NCI-H2227 treated with DMSO at 0.1 percent for 48 hours (cell line): ENCODE measurements at places on chromosomes 16 and 17.
A peak's percentile ranks its signal among the peaks of the same experiment; 100 is the strongest.

- DNase-seq: no peak
Measured at GRCh38 chr17:68326681-68327080, 35.4 kb downstream of the ARSG start.

GRCh38 chr16:87971933-87972332 lies 20.7 kb downstream of the BANP start:
- no peak for DNase-seq

DNA sequence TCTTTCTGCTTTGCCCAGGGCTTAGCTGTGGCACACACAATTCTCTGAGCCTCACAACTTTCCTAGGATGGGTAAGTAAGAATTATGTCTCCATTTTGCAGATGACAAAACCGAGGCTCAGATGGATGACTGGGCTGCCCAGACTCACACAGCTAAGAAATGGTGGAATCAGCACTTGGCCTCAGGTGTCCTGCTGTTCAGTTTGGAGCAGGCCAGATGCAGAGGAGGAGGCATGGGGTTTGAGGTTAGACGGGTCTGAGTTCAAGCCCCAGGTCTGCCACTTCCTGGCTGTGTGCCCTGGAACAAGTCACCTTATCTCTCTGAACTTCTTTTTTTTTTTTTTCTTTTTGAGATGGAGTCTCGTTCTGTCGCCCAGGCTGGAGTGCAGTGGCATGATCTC lies 1.7 kb upstream of the MEOX1 start:
- DNase-seq: no peak

DNA sequence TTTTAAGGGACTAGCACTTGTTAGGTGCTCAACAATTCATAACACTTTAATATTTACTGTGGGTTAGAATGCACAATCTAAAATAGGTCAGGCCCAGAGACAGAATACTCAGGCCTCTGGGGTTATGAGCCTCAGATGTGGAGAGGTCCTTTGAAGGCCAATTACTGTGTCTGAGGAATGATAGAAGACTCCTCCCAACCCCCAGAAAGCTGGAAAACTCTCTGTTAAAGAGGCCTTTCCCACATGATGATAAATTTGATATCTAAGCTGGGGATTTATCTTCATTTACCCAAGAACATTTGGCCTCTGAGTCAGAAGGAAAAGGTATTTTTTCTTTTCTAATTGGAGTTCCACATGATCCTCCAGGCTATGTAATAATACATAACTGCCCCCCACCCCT lies 41.1 kb upstream of the MMD start:
- no peak for DNase-seq

DNA sequence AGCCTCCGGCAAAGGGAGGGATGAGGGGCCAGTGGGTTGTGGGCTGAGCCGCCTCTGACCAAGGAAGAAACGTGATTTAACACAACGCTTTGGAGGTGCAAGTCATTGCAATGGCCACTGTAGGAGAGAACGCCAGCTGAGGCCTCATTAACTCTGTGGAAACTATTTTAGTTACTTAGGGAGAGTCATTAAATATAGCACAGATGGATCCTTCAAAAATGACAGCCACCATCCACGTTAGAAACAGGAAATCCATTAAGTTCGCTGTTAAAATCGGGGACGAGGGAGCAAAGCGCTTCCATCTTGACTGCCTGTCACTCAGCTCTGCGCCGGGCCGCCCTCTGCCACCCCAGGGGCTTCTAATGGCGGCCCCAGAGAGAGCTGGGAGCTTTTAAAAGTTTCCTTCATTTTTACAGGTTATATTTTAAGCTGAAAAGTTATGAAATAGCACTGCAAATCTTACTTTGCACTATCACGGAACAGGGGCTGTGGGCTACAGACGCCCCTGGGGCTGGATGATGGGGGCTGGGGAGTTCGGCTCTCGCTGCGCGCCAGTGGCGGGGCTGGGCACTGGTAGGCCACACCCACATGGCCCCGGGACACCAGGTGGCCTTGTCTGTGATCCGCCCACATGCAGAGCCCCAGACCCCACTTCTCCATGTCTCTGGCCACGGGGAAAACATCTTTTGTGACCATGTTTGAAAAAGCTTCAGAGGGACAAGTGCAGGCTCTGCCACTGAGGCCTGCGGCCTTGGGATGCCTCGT lies 54.6 kb downstream of the LMF1 start:
- DNase-seq: no peak

DNA sequence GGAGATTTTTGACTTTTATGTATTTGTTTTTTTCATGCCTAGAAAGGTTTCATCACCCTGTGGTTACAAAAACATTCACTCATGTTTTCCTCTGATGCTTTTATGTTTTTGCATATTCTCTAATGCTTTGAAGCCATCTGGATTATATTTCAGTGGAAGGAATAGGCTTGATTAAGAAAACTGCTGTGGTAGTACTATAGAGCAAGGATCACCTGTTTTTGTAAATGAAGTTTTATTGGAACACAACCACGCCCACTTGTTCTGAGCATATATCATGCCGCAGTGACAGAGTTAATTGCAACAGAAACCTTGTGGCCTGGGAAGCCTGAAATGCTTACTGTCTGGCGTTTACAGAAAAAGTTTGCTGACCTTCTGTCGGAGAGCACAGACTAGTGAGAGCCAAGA lies 11.5 kb downstream of the COX10 start:
- DNase-seq: no peak

DNA sequence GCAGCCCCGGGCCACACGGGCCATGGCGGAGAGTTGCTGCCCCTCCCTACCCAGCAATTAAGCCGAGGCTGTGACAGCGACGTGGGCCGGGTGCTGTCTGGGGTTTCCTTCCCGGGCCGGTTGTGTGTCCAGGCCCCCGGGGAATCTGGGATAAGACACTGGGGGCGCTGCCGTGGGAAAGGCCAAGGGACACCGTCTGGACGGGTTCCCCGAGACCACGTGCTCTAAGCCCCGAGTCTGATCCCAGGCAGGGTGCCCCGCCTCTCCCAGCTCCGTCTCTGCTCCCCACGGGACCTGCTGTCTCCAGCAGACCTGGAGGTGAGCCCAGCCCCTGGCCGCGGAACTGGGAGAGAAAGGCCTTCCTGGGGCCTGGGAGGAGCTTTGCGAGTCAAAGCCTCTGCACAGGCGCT lies 92.2 kb downstream of the IRX3 start:
- DNase-seq: no peak

- no peak for DNase-seq
Measured at GRCh38 chr17:46782250-46782953, 36.1 kb downstream of the WNT3 start.

- DNase-seq: no peak
Measured at GRCh38 chr16:53771655-53772497, 67.9 kb downstream of the FTO start.

- DNase-seq: peak; percentile 21
Measured at GRCh38 chr17:76147211-76148014, 6.4 kb upstream of the FOXJ1 start.

DNA sequence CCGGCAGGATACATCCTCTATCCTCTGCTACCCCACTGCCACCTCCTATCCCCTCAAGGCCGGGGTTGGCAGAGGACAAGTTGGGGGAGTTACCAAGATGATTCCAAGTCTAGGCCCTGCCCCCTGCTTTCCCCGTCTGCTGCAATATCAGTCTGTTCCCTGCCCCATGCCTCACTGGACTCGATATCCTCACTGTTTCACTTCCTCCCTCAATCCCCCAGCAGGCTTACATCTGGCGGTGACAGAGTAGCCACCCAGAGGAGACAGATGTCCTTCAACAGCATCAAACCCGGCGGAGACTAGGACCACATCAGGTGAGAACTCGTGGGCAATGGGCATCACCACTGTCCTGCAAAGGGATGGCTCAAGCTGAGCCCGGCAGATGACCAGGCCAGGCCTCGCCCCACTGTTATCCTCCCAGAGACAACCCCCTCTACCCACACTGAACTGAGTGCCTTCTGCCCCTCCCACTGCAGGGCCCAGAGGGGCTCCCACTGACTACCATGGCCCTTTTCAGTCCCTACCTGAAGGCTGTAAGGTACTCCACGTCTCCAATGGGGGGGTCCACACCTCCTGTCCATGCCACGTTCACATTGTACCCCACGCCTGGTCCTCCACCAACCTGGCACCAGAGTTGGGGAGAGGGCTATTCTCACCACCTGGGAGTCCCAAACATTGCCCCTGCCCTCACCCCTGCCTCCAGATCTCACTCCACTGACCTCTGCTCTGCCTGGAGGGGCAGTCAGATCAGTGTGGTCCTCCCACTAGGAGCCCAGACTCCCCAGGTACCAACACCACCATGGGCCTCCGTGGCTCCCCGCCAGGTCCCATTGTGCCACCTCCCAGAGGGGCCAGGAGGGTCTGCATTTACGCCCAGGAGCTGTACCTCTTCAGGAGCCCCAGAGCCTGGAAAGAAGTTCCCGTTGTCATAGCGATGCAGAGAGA lies 9.6 kb downstream of the G6PC3 start:
- no peak for DNase-seq

- DNase-seq: no peak
Measured at GRCh38 chr16:14475370-14476139, 154.5 kb downstream of the PARN start.

DNA sequence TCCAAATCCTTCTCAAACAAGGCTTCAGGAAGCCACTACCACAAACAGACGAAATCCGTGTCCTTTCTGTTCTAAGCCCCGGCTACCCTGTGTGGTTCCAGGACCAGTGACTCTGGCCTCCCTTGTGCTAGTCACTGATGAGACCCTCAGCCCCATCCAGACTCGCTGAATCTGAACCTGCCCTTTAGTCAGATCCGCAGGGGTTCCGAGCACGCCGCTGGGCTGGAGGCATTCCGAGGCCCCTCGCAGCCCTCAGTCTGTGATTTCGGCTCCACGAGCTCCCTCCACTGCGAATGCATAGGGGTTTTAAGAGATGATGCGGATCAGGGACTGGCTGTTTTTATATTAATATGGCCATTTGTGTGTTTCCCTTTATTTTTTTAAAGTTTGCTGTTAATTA lies 292.7 kb downstream of the IRF8 start:
- DNase-seq: no peak

DNA sequence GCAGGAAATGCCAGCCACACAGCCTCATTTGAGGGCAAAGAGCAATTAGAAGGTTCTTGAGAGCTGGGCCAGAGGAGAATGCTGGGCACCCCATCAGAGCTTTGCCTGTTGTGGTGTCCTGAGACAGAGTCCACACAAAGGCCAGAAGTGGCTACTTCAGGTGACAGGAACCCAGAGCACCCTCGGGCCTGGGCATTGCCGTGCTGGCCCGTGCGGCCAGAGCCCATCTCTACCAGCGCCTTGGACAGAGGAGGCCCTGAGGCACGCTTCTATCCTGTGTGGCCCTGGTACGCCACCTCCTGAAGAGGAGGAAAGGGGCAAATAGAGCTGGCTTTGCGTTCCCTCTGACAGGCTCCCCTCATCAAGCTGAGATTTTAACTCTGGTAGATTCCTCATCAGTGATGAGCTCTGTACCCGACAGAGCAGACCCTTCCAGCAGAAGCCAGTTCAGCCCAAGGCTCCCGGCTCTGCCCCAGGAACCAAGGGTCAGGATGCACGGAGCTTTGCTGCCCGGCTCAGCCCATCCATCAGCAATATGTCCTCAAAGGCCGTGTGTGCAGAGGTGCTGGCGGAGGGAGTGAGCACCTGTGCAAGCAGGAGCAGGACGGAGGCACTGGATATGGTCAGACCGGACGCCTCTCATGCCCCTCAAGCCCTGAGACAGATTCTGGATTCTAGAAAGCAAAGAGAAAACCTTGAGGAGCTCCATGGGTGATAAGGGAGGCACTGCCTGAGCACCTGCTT lies 3.4 kb upstream of the RASD1 start:
- no peak for DNase-seq

GRCh38 chr16:27291106-27291505 lies 22.5 kb upstream of the NSMCE1 start:
- no peak for DNase-seq

DNA sequence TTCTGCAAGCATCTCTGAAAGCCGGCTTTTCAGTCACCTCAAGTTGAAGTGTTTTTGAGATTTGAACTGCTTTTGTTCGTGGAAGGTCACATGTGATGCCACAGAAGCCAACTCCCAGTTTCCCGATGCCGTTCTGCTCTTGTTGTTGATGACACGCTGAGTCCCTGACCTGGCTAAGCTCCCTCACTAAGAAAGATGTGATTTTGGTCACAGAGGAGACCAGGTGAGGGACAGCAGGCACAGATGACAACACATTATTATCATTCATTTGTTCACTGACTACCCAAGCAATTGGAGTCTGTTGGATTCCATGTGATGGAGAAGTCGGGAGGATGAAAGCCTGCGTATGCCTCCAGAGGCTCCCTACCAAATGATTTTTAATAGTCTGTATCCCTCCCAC lies 822.4 kb upstream of the RBFOX1 start:
- peak; percentile 86 for DNase-seq

DNA sequence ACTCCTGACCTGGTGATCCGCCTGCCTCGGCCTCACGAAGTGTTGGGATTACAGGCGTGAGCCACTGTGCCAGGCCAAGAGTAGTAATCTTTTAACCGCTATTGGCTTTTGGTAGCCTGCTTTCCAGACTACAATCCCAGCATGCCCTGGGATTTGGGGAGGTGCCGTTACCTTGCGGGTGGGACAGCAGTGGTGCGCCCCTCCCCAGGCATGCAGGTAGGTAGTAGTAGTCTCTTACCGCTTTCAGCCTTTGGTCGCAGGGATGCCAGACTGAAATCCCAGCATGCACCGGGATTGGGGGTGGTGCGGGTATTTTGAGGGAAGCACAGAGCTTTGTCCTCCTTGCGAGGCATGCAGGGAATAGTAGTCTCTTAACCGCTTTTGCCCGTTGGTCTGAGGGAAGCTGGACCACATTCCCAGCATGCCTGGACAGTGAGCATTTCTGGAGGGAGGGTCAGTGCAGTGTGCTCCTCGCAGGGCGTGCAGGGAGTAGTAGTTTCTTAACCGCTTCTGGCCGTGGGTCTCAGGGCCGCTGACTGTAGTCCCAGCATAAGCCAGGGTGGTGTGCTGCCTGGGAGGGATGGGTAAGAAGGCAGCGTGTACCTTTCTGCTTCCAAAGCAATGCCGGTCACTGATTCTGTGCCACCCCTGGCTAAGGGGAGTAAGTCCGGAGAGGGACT lies 1686.8 kb downstream of the TP53TG3F start:
- DNase-seq: peak; percentile 9

- no peak for DNase-seq
Measured at GRCh38 chr16:86298758-86299134, 211.6 kb upstream of the FOXF1 start.

DNA sequence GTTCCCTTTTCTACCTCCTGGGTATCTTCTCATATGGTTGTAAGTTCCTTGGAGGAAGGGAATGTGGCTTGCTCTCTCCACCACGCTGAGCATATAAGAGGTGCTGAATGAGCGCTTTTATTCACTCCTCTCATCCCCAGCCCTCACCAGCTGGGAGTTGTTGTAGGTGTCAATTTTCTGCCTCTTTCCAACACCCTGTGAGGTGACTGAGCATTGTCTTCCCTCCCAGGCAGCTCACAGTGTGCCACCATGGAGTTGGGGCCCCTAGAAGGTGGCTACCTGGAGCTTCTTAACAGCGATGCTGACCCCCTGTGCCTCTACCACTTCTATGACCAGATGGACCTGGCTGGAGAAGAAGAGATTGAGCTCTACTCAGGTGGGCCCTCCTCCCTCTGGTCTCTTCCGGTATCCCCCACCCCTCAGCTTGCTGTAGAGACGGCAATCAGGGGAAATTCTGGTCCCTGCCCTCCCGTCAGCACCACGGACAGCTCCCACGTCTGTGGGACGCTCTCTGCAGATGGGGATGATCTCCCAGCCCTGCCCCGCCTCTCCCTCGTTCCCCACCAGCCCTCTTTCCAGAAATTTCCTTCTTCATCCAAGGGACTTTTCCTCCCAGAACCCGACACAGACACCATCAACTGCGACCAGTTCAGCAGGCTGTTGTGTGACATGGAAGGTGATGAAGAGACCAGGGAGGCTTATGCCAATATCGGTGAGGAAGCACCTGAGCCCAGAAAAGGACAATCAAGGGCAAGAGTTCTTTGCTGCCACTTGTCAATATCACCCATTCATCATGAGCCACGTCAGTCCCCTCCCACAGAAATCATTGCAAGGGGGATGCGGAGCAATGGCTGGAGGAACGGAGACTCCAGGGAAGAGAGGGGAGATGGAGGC lies 18.3 kb downstream of the CIITA start:
- DNase-seq: no peak
